ENCODE measurements at places on chromosomes 1 and 21. TPM values are rescaled to one million over a fixed set of nuclear protein-coding genes. Genes with fewer than 3 reads are reported as not detected.

GPR52 gene
- total RNA-seq: 1.6 TPM

- DNase-seq: no peak
Measured at GRCh38 chr1:72075425-72075824, 206.9 kb downstream of the NEGR1 start.

- DNase-seq: no peak
Measured at GRCh38 chr1:174702011-174702410, 254.2 kb downstream of the GPR52 start.

GRCh38 chr21:36494557-36494956 lies 14.6 kb upstream of the CLDN14 start:
- DNase-seq: no peak

OSCP1 gene
- total RNA-seq: 2.5 TPM

SPRR3 gene
- total RNA-seq: not detected

GRCh38 chr1:39646232-39647081 lies 7.0 kb upstream of the HEYL start:
- no peak for DNase-seq

DNA sequence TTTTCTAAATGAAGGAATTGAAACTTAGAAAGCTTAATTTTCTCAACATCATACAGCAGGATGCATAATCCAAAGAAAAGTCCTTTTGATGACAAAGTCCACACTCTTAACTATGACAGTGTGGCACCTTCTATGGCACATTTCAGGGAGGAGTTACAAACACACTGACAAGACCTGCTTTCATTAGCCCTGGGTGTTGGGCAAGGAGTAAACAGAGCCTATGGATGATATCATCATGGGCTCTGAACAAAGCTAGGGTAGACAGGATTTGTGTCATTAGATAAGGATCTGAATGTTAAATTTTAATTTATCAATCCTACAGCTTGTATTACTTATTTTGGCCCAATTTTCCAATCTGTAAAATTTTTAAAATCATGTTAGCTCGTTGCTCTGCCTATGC lies 62.6 kb upstream of the DENND1B start:
- DNase-seq: no peak

DNA sequence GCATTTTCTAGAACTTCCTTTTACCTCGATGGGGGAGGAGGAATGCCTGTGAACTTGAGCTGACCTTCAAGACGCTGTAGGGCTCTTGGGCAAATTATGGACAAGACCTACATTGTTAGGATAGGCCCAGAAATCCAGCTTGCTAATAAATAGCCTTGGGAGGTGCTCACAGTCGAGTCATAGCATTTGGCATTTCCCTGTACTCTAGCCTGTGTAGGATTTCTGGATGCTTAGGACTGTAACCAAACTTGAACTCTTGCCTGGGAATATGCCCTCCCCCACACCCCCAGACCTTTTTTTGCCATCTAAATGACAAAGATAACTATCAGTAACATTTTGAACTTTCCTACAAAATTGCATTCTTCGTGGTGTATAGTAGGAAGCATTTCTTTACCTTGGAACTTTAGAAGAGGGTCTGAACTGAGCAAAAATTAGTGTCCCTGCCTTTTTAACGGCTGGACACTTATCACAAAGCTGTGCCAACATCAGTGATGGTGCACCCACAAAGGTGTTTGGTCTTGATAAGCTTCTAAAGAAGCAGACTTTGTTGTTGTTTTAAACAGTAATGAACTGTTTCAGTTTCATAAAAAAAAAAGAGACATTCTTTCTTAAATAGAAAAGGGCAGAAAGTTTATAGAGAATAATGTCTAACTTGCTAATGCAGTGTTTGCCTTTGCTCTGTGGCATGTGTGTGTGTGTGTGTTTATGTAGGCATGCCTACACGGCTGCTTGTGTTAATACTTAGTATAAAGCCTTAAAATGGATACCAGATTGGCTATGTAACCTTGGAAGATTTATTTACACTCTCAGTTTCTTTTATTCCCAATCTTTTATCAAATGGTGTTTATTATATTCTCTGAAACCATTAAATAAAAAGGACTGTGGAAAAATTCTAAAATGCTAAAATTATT lies 88.2 kb downstream of the NFIA start:
- DNase-seq: no peak

GRCh38 chr21:27572696-27573095 lies 605.8 kb upstream of the ADAMTS5 start:
- DNase-seq: no peak

- no peak for DNase-seq
Measured at GRCh38 chr1:66282891-66283621, 250.9 kb upstream of the SGIP1 start.

- no peak for DNase-seq
Measured at GRCh38 chr21:45988366-45989347, 7.1 kb downstream of the COL6A1 start.

DNA sequence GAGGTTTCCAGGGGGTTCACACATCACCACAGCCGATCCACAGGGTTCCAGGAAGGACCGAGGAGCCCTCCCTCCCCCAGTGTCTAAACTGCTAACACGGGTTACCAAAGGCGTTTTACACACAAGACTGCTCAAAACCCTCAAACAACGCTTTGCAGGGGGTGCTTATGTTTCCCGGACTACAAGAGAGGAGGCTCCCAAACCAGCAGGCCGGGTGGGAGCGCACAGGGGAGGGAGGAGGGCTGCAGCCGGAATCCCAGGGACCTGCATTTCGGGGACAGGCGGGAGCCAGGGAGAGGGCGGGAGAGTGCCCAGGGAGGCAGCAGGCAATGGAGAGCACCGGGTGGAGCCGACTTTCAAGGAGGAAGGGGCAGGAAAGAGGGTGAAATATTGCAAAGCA lies 50.8 kb downstream of the ACBD3 start:
- peak; percentile 59 for DNase-seq

- DNase-seq: no peak
Measured at GRCh38 chr1:55943012-55943411, 636.4 kb downstream of the PLPP3 start.

- no peak for DNase-seq
Measured at GRCh38 chr1:181587870-181588438, 104.6 kb downstream of the CACNA1E start.

GRCh38 chr1:197572169-197572568 lies 203.1 kb downstream of the DENND1B start:
- DNase-seq: no peak

- DNase-seq: no peak
Measured at GRCh38 chr1:193310564-193310963, 124.2 kb upstream of the B3GALT2 start.

AIRE gene
- 0.12 TPM for total RNA-seq

DNA sequence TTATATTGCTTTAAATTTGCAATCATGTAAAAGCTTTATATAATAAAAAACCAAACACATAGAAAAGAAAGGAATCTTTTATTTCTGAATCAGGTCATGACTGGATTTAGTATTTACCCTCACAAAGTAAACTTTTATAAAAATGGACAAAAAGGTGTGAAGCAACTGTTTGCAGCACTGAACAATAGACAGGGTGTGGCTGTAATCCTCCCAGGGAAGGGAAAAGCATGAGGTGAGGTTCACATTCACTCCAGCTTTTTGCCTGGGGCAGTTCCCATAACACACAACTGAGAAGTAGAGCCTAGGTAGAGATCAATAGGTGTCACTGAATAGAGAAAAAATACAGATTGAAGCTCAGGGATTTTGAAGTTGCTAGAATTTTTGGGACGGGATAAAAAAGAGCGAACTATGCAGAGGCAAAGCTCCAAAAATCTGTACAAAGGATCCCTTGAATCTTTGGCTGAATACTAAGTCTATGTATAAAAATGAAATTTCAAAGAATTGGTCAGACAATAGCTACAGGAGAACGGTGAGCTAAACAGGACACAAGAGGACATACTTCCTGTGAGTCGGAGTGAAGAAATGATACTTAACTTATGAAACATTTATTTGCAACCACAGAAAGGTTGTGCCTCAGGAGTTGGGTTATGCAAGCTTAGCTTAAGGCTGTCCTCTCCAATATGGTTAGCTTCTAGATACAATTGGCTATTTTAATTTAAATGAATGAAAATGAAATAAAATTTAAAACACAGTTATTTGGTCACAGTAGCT lies 162.0 kb upstream of the ZP4 start:
- DNase-seq: no peak

ARHGAP29 gene
- 11.9 TPM for total RNA-seq

AKR7A2 gene
- 57.9 TPM for total RNA-seq

DNA sequence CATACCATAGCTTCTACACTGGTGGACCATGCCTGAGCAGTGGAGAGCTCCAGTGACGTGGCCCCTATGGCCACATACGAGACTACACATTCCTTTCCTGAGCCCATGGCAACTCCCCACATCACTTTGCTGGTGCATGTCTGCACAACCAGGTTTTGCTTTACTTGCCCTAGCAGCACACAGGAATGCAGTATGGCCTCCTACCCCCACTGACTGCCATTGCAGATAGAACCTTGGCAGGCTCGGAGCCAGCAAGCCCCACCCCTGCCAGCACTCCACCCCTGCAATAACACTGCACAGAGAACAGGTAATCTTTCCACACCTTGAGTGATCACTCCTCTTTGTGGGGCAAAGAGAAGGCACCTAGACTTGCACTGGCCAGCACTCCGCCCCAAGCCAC lies 531.9 kb upstream of the CAMK1G start:
- peak; percentile 51 for DNase-seq

GRCh38 chr21:14499316-14499715 lies 46.8 kb downstream of the SAMSN1 start:
- no peak for DNase-seq

DNA sequence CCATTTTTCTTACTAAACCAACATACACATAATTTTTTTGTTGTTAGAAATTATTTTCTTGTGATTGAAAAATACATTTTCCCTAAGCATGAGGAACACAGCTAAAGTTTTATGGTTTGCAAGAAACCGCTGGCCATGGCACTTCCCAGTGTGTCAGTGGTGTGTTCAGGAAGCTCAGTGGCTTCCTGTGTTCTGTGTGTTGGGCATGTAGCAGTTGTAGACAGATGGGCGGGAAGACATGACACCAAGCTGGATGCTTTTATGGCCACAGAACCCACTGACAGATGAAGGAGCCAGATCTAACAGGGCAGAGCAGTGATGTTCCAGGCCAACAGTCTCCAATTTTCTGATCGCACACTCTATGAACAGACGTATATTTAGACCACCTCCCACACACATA lies 119.8 kb downstream of the GALNT2 start:
- no peak for DNase-seq

DNA sequence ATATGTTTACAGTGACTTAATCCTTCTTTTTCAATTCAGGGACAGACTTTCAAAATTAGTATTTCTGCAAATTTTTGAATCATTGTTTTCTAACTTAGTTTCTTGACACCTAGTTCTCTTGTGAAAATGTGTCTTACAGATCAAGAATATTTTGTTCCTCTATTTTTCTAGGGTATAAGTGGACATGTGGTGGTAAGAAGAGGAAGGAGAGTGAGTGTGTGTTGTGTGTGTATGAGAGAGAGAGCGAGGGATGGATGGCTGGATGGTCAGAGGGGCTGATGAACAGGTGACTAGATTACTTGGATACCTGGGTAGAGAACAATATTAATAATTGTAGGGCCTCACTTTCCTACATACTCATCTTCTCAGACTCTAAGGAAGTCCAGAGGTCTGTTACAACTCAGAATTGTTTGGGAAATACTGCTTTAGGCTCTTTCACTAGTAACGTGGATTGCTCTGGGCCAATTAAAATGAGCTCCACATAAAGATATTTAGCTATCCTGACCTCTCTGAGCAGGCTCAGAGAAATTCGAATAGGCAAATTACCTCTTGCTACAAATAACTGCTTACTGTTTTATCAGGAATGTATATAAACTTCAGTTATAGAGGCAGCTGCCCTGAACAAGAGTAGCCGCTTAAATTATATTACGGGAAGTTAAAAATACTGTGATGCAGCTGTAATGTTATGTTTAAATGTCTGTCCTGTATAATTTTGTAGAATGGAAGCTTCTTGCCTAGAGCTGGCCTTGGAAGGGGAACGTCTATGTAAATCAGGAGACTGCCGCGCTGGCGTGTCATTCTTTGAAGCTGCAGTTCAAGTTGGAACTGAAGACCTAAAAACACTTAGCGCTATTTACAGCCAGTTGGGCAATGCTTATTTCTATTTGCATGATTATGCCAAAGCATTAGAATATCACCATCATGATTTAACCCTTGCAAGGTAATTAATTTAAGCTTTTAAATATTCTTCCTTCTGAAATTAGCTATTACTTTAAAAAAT lies 19.7 kb downstream of the GPSM2 start:
- DNase-seq: no peak

DNA sequence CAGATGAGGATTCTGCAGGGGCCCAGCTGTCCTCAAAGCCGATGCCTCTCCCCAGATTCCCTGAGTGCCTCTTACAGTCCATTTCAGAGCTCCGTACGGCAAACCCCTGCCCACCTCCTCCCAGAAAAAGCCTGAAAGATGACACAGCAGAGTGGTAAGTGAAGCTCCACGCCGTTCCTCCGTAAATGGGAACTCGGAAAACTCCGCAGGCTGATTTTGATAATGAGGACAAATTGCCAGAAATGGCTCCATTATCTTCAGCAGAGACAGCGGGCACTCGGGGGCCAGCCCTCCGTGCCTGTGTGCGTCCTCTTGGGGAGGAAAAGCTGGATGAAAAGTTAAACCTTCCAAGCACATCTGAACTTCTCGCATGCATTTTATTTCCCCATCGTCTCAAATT lies 81.1 kb downstream of the NPHP4 start:
- no peak for DNase-seq

DNA sequence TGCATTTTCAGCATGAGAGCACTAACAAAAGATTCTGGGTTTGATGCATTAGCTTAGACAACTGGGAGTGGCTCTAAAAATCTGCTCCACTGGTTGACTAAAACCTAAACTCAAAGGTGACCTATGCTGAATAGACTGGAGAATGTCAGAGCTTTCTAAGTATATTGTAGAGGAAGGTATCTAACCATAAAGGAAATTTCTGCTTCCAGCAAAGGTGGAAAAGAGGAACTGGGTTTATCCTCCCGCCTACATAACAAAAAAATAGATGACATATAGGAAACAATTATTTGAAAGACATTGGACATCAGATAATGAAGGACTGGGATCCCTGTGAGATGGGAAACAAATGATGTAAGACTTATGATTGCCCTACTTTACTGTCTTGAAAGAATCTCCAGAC lies 35.8 kb upstream of the CR2 start:
- DNase-seq: no peak

DNA sequence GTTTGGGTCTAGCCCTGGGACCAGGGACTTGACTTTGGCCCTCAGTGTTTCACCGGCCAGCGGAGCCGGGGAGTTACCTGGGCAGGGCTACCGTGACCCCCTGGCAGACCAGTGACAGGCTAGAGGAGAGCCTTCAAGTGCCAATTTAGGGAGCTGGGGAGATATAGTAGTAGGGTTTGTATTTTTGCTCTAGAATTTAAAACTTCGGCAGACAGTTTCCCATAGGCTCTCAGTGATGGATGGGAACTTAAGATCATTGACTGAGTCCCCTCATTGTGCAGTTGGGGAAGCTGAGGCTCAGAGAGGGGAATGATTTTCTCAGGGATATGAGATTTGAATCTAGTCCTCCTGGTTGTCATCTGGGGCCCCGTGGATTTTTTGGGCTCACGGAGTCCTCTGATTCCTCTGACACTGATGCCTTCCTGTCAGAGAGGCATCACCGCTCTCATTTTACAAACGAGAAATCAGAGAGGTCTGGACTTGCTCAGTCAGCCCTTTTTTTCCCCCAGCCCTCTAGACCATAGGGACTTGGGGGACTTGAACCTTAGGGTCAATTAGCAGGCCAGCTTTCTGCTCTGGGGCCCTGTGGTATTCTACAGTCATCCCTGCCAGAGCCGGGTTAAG lies 58.3 kb upstream of the ACOT11 start:
- DNase-seq: no peak

GRCh38 chr1:119783354-119784185 lies 14.9 kb upstream of the HMGCS2 start:
- DNase-seq: no peak

DMBX1 gene
- total RNA-seq: not detected
